Activated naive CD8-positive, alpha-beta T cell treated with anti-CD3 and anti-CD28 coated beads, Interleukin-2, amount 10 ng/mL, durations not matched to agents 7 days and 5 days (primary cell): ENCODE measurements at places on chromosomes 2 and 18. TPM values are rescaled to one million over a fixed set of nuclear protein-coding genes. Genes with fewer than 3 reads are reported as not detected.

- DNase-seq = no peak
- H3K27ac ChIP-seq = no peak overlapping the region
- no peaks in the 10 kb centered on the region for H3K4me1 ChIP-seq
- peaks cover 8% of the 10 kb centered on the region for H3K27me3 ChIP-seq
Observed at GRCh38 chr18:77765468-77765867, 515.8 kb downstream of the GALR1 start.

GRCh38 chr2:181959508-181959907, 26.1 kb upstream of the PPP1R1C start:
- no peaks in the 10 kb centered on the region for H3K27me3 ChIP-seq
- no peak overlapping the region for H3K4me3 ChIP-seq
- H3K4me1 ChIP-seq = peaks cover 2% of the 10 kb centered on the region
- H3K27ac ChIP-seq = no peak overlapping the region
- H3K36me3 ChIP-seq = no peaks in the 10 kb centered on the region

DNA sequence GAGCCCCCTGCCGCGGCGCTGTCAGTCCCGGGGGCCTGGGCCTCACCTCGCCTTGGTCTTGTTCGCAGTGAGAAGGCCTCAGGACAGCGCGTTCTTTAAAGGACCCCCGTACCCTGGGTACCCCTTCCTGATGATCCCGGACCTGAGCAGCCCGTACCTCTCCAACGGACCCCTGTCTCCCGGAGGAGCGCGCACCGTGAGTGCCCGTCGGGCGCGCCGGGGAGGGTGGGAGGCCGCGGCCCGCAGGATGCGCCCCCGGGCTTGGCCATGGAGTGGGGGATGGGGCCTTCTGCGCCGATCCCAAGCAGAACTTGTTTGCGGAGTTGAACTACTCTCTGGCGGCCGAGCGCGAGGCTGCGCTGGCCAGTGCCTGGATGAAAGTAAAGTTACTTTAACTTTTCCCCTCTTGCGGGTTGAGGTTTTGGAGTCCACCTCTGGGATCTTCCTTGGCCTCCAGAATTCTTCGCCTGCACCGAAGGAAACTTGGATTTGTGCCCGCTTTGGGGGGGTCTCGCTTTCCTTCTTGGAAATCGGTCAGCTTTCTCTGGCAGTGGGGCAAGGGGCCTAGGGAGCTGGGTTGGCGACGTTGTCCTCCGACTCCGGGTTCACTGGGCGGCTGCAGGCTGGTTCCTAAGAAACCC, 1.2 kb downstream of the TCF7L1 start:
- no peak overlapping the region for H3K4me3 ChIP-seq
- H3K27ac ChIP-seq = no peak overlapping the region
- H3K27me3 ChIP-seq = peaks cover 75% of the 10 kb centered on the region

- no peak for DNase-seq
- no peak overlapping the region for H3K4me3 ChIP-seq
- H3K27ac ChIP-seq = no peak overlapping the region
- H3K27me3 ChIP-seq = peaks cover 10% of the 10 kb centered on the region
Observed at GRCh38 chr2:99735753-99736152, 245.9 kb upstream of the REV1 start.

DNA sequence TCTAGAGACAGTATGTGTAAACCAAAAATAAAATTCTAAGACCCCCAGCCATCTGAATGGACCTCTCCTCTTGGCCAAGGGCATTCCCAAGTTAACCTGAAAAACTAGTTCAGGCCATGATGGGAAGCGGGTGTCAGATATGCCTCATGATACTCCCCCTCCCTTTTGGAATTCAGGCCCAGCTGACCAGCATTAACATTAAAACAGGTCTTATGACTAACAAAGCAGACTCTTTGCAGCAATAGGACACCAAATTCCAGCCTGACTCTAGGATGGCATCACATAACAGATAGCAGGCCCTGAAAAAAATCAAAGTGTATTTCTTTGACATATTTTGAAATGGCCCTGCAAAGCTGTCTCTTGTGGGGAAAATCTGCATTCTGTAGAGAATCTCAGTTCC, 73.3 kb upstream of the L3MBTL4 start:
- no peak overlapping the region for H3K4me3 ChIP-seq
- H3K27me3 ChIP-seq = no peaks in the 10 kb centered on the region
- no peak for DNase-seq
- H3K4me1 ChIP-seq = no peaks in the 10 kb centered on the region

The STEAP3 gene
- total RNA-seq = 0.19 TPM

GRCh38 chr18:5626130-5626880, 82.5 kb upstream of the EPB41L3 start:
- peaks cover 20% of the 10 kb centered on the region for H3K27me3 ChIP-seq
- H3K36me3 ChIP-seq = no peaks in the 10 kb centered on the region
- DNase-seq = no peak
- peaks cover 6% of the 10 kb centered on the region for H3K4me1 ChIP-seq
- no peak overlapping the region for H3K4me3 ChIP-seq

DNA sequence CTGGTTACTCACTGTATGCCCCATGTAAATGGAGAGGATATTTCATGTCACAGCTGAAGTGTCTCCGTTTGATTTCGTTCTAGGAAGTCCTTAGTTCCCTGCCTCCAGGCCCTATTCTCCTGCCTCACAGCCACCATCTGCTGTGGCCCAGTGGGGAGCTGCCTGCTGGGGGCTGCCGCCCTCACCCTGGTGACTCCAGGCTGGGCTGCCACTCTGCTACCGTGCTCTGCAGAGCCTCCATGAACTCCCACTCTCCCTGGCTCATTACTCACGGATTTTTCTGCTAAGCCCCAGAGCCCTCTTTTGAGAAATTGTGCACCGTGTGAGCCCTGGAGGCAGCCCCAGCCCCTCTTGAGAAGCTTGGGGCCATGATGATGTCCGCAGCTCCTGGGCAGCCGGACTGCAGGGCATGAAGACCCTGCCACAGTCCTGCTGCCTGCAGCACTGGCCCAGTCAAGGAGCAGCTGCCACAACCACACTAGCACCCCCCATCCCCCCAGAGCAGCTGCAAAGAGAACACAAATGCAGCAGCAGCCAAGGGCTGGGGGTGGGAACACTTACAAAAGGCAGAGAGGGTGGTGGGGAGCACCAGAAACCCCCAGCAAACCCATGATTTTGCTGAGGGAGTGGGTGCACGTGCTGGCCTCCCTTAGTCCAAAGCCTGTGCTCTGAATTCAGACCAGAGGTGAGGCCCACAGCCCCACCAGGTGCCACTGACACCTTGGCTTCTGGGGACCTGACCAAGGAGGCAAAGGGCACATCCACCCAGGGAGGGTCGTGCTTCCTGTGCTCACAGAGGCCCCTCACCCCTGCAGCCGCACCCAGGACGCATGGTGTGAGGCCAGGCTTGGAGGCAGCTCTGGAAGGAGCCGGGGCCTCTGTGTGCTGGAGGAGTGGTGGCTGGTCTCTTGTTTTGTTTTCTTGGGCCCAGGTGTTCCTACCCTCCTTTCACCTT, 270.2 kb upstream of the RAB6C start:
- no peaks in the 10 kb centered on the region for H3K27me3 ChIP-seq
- no peaks in the 10 kb centered on the region for H3K4me1 ChIP-seq
- no peak for DNase-seq
- H3K27ac ChIP-seq = no peak overlapping the region
- H3K36me3 ChIP-seq = no peaks in the 10 kb centered on the region
- no peak overlapping the region for H3K4me3 ChIP-seq

DNA sequence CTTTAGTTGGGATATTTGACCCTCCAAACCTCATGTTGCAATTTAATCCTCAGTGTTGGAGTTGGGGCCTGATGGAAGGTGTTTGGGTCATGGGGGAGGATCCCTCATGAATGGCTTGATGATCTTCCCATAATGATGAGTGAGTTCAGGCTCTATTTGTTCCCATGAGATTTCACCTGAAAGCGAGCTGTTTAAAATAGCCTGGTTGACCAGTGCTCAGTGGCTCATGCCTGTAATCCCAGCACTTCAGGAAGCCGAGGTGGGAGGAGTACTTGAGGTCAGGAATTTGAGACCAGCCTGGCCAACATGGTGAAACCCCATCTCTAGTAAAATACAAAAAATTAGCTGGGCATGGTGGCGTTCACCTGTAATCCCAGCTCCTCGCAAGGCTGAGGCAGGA, 14.9 kb upstream of the PSME4 start:
- no peak overlapping the region for H3K4me3 ChIP-seq
- peaks cover 12% of the 10 kb centered on the region for H3K4me1 ChIP-seq
- H3K27ac ChIP-seq = no peak overlapping the region
- H3K36me3 ChIP-seq = peaks cover 19% of the 10 kb centered on the region
- H3K27me3 ChIP-seq = no peaks in the 10 kb centered on the region

- no peaks in the 10 kb centered on the region for H3K4me1 ChIP-seq
- no peaks in the 10 kb centered on the region for H3K27me3 ChIP-seq
- H3K4me3 ChIP-seq = no peak overlapping the region
- no peaks in the 10 kb centered on the region for H3K36me3 ChIP-seq
Observed at GRCh38 chr2:107466241-107466640, 360.5 kb upstream of the RGPD4 start.

The SERPINB12 gene
- not detected for total RNA-seq

GRCh38 chr2:118130385-118130784, 42.1 kb downstream of the INSIG2 start:
- no peaks in the 10 kb centered on the region for H3K36me3 ChIP-seq
- DNase-seq = no peak
- no peak overlapping the region for H3K27ac ChIP-seq
- peaks cover 4% of the 10 kb centered on the region for H3K4me1 ChIP-seq
- no peak overlapping the region for H3K4me3 ChIP-seq

- no peak overlapping the region for H3K27ac ChIP-seq
- H3K27me3 ChIP-seq = peaks cover 17% of the 10 kb centered on the region
- H3K4me3 ChIP-seq = no peak overlapping the region
- H3K36me3 ChIP-seq = no peaks in the 10 kb centered on the region
Observed at GRCh38 chr2:235640926-235641723, 147.3 kb downstream of the AGAP1 start.

GRCh38 chr2:146317959-146318358, 1526.9 kb upstream of the ACVR2A start:
- H3K27me3 ChIP-seq = no peaks in the 10 kb centered on the region
- no peak for DNase-seq
- H3K4me3 ChIP-seq = no peak overlapping the region
- no peak overlapping the region for H3K27ac ChIP-seq
- no peaks in the 10 kb centered on the region for H3K36me3 ChIP-seq

- H3K27ac ChIP-seq = no peak overlapping the region
- no peaks in the 10 kb centered on the region for H3K27me3 ChIP-seq
- DNase-seq = no peak
Observed at GRCh38 chr2:108444941-108445840, 3.8 kb upstream of the GCC2 start.

The C2orf80 gene
- total RNA-seq = not detected
